ELR (cell line): ENCODE measurements at places on chromosomes 13 and 19.

DNA sequence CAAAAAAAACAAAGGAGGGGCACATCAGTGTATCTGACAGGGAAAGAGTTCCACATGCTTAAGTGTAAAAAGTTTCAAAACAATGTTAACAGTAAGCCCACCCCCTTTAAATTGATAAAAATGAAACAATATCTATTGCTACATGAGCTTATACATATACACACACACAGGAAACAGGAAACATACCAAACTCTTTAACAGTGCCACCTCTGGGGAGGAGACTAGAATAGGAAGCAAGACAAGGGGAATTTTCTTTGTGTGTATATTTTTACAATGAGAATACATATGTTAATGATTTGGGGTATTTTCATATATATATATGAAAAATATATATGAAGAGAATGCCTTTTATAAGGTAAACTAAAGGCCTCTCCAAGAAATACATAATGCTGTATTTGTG lies 44.7 kb downstream of the TPT1 start:
- no peak for DNase-seq

- peak; percentile 37 for DNase-seq
Observed at GRCh38 chr19:50252111-50252886, 48.9 kb downstream of the MYH14 start.

- no peak for DNase-seq
Observed at GRCh38 chr13:94800423-94800822, 88.1 kb upstream of the SOX21 start.

DNA sequence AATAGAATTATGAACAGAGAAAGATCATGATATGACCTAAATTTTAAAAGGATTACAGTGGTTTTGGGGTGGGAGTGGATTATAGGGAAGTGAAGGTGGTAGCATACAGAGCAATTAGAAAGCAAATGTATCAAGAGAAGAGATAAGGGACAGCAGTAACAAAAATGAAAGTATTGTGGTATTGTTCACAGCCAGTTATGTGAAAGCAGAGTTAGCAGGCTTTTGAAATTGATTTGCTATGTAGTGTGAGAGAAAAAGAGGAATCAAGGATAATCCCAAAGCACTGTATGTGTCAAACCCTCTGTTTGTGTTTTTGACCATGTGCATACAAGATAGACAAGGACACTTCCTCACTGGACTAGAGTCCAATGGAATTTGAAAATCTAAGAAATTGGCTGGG lies 1721.4 kb downstream of the PCDH9 start:
- no peak for DNase-seq

GRCh38 chr19:19661675-19662251 lies 1.7 kb downstream of the ATP13A1 start:
- DNase-seq: no peak

- DNase-seq: no peak
Observed at GRCh38 chr19:35272954-35273649, 4.3 kb downstream of the USF2 start.

DNA sequence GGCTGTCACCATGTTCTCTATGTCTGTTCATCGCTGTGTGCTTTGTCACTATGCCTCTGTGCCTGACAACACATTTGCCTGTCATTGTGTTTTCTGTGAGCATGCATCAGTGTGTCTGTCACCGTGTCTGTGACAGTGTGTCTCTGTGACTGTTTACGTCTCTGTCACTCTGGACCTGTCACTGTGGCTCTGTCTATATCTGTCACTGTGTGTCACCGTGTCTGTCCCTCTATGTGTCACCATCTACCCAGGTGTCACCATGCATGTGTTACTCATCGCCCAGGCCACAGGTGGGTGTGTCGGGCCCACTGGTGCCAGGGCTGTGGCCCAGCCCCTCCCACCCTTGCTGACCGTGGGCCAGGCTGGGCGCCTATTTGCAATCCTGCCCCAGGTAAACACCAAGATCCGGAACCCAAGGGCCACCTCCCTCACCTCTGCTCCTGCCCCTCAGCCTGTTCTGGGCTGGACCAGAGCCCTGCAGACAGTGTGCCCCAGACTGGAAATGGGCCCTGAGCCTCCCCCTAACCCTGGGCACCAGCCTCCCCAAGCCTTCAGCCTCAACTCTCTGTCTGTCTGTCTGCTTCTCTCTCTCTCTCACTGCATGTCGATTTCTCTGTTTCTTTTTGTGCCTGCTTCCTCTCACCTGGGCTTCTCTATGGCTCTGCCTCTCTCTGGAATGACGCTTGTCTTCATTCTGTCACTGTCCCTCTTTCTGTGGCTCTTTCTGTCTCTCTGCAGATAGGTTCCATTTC lies 7.7 kb downstream of the IRF2BP1 start:
- DNase-seq: no peak

DNA sequence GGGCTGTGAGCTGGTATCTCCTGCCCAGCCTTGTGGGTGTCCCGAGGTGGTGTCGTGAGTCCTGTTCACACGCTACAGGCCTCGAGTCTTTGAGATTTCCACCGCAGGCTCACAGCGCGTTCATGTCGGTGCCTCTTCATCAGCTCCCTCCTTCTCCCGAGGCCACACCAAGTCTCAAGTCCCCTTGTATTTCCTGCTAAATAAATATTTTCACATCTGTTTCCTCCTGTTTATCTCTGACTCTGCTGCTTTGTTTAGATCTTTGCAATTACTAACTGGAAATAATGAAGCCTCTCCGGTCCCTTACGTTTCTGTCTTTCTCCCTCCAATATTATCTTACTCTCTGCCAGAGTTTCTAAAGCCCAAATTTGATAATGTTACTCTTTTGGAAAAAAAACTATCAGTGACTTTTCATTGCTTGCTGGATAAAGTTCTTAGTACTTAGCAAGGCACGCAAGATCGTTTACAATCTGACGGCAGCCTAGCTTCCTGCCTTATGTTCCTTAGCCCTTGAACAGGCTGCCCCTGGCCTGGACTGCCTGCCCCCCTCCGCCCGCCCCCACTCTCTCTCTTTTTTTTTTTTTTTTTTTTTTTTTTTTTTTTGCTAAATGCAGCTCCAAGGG lies 130.5 kb upstream of the RNF113B start:
- no peak for DNase-seq

- peak; percentile 4 for DNase-seq
Observed at GRCh38 chr19:54387991-54388801, 23.5 kb upstream of the LAIR1 start.

- DNase-seq: peak; percentile 77
Observed at GRCh38 chr13:111202745-111203144, 87.6 kb downstream of the ARHGEF7 start.

- DNase-seq: no peak
Observed at GRCh38 chr19:39937094-39937720, 2.8 kb upstream of the FCGBP start.

DNA sequence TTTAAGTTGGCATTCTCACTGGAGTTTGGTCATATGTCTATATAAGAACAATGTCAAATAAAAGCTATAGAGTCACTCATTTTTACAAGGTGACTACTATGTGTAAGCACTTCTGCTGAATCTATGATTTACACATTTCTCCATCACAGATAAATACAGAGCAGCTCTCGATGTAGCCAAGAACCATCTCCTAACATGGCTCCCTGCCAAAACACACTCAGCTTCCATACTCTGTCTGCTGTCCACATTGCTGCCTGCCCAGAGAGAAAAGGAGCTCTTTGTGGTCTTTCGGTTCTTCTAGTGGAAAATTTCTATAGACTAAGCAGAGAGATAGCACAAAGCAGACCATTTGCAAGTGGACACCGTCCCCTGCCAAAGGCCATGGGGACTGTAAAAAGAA lies 190.9 kb upstream of the KLF12 start:
- peak; percentile 50 for DNase-seq

DNA sequence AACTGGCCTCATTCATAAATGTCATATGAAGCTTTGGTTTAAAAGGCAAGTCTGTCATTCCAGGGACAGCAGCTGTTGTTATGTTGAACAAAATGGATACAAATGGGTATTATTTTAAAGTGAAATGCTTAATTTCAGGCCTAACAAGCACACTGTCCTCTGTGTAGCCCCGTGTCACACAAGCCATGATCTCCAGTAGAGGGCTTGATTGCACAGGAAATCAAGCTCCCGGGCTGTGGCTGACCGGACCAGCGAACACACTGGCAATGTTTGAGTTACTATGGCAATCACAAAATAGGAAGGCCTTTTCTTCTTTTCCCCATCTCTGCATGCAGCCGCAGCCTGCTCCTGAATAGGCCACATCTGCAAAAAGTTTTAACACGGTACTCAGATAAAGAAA lies 64.0 kb upstream of the GSX1 start:
- peak; percentile 15 for DNase-seq

DNA sequence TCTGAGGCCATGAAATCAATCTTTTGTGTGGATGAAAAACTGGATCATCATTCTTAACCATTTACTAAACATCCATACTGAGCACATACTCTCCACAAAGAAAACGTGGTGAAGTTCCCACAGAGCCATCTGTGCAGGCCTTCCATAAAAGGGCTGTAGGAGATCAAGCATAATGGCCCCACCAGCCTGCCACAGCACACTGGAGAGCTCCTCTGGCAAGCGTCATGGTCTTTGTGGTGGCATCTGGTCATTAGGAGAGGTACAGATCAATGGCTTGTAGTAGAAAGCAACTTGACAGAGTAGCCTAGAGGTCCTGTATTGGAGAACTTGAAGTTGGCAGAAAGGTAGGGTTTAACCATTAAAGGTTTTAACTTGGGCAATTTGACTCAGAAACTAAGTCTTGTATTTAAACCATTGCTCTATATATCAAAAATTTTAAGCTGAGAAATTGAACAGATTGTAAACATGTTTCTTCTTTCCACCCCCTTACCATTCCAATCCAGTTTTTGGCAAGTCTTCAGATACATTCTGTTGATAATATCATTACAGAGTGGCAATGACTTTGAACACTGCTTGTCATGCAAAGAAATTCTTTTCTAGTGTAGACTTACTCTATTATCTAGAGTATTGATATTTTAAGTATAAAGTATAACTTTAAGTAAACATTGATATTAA lies 128.3 kb downstream of the LMO7 start:
- DNase-seq: no peak

DNA sequence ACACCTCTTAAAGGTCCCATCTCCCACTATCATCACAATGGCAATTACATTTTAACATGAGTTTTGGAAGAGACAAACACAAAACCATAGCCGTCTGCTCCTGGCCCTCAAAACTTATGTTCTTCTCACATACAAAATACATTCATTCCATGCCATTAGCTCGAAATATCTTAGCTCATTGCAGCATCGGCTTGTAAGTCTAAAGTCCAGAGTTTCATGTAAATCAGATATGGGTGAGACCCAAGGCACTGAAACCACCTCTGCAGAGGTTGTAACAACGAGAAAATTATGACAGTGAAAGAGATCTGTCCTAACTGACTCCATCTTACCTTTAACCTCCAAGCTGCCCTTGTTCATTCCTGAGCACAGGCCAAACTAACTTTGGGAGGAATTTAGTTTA lies 635.0 kb upstream of the SPRY2 start:
- no peak for DNase-seq

DNA sequence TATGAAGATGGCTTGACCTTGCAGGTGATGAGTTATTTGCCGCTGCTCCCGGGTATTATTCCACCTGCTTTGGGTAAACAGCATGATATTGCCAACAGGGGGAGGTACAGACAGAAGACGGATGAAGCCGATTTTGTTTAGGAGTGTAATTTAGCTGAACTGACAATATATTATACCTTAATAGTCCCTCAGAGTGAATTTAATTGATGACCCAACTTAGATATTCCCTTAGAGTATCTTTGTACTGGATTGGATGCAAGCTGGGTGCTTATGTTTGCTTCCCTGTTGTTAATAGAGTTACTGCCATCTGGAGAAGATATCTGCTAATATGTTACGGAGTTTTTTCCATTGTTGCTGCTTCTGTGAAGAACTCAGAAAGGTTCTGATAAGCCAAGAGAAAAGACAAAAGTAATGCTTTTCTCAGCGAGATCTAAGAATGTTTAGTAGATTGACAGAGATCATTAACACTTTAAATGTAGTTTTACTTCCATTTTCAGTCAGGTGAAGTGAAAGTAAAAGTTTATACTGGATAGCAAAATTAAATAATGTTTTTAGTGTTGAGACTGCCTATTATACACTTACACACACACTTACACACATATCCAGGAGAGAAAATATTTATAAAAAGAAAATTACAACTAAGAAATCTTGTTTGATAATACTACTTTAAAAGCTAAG lies 2220.8 kb upstream of the PCDH20 start:
- peak; percentile 50 for DNase-seq

GRCh38 chr13:30808600-30808999 lies 73.3 kb downstream of the ALOX5AP start:
- DNase-seq: peak; percentile 24

GRCh38 chr19:21463449-21464105 lies 41.8 kb upstream of the ZNF429 start:
- DNase-seq: no peak

DNA sequence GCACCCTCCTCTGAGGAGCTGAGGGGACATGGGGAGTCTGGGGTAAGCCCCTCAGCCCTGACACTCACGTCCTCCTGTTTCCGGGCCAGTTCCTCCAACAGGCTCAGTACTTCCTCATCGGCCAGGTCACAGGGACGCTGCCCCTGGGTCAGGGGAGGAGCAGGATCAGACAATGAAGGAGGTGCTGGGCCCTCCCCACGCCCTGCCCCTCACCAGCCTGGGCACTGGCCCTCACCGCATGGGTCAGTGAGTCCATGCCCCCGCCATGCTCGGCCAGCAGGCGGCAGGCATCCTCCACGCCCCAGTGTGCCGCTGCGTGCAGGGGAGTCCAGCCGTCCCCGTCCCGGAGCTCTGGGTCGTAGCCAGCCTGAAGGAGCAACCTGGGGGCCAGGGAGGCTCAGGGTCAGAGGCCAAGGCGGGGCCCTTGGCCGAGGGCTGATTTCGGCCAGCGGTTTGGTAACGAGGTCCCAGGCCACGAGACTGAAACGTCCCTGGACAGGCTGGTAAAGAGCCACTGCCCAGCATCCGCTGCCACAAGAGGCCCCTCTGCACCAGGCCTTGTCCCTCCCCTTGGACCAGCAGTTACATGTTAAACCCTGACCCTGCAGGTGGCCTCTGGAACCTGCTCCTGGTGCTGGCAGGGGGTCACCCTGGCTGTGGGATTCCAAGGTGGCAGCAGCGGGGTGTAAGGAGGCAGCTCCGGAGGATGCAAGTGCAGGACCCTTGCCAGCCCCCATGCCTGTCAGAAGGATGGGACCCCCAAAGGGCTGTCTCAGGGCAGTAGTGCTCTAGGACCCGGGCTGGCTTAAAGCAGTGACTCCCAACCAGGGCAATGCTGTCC lies 18.5 kb downstream of the PPP1R12C start:
- DNase-seq: no peak

DNA sequence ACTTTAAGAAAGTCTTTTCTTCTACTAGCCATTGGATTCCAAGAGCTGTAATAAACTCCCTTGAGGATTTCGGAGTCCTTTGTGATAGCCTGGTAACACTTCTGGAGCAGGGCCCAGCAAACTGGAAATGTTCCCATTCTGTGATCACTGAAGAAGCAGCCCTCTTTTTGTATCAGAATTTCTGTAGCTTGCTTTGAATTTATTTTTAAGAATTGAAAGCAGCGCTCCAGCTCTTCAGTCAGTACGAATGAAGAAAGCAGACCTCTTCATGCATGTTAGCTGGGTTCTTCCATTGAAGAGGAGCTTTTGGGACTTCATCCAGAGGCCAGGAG lies 141.5 kb downstream of the AKAP11 start:
- no peak for DNase-seq

DNA sequence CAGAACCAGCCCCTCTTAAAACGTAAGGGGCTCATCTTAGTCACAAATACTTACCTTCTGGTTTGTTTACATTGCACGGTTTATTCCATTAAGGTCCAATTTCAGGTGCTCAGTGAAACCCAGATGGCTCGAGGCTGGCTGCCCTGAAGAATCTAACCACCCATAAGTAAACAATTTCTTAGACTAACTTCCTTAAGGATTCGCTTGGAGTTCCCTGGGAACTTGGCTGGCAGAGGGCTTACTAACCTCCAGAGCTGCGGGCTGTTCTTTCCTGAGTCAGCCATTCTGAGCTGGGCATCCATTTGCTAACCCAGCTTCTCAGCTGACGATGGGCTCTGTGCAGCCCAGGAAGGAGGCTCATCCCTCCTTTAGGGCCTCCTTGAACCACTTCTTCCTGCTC lies 262.1 kb downstream of the FGF9 start:
- DNase-seq: no peak
